ENCODE measurements at places on chromosomes 4 and X.

DNA sequence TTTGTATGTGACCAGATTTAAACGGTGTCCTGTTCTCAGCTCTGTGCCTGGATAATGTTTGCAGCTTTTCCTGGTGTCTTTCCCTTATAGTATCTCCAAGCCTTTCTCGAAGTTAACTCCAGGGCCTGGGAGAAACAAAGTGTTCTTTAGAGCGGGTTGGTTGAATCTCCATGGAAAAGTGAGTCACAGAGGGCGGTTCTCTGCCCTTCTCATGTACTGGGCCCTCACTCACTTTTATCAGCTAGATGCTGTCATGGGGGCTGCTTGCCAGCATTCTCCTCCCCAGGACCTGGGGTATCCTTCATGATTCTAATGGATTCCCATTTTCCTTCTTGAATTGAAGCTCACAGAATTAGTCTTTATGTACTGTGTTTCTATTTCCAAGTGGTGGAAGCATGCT is 46.1 kb upstream of the MAGEC2 start:
- DNase-seq, result no peak

DNA sequence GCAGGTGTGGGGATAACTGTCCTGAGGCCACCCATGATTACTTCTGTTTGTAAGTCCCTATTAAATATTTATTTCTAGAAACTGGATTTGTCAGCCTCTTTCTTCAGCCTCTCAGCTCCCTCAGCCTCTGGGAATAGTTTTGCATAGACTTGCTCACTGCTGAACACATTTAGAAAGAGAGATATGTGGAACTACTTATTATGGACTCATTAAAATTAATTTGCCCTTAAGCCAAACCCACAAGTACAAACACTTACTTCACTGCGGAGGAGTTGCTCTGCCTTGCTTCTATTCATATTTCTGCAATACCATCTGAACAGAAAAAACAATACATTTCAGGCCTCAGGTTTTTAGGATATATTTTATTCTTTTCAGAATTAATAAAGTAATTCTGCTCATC is 22.4 kb upstream of the TXK start:
- DNase-seq, result no peak

GRCh38 chrX:12174358-12174757 is 36.1 kb downstream of the FRMPD4 start:
- no peak for DNase-seq

- DNase-seq, result no peak
These were observed 1203.1 kb downstream of the PCDH18 start for GRCh38 chr4:136329042-136329662.

- no peak for DNase-seq
These were observed 173.5 kb downstream of the NKX6-1 start for GRCh38 chr4:84325625-84326024.

DNA sequence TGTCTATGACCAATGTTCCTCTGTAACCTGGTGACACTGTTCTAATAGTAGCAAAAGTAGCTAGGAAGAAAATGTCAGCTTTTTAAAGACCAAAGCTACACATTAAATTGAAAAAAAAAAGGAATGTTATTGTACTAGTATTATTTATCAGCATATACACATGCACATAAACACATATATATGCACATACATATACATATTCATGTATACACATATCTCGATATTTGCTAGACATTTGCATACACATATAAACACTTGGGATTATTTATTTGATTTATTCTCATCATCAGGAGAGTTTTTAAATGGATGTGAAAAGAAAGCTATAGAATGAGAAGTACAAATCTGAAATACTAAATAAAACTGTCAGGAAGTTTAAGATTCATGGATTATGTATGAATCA is 21.3 kb upstream of the NEIL3 start:
- no peak for DNase-seq

DNA sequence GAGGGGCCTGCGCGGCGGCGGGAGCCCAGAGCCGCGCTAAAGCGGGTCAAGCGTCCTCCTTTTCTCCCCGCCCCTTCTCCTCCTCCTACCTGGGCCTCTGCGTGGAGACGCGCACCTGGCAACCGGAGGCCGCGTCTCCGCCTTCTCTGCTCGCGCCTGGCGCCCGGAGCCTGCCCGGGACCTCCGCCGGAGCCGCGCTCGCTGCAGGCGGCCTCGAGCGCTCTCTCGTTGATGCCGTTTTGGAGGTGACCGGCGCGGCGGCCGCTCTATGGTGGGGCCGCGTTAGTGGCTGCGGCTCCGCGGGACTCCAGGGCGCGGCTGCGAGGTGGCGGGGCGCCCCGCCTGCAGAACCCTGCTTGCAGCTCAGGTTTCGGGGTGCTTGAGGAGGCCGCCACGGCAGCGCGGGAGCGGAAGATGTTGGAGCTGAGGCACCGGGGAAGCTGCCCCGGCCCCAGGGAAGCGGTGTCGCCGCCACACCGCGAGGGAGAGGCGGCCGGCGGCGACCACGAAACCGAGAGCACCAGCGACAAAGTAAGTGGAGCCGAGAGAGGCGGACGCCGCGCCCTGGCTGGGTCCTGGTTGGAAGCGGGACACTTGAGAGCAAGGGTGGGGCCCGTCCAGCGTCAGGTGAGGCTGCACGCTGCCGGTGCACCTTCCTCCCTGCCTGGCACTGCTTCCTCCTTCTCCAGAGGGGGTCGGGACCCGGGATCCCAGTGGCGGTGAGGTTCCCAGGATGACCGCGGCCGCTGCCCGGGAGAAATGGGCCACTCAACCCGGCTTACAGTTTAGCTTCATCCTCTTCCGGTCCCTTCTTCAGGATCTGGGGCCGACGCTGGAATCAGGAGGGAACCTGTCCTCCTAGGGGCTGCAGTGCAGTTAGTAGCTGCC is at the start of gene CDS1:
Gene CDS1, plus strand, starts transcription at position 140 of the 888 bp plus-strand sequence. Its CDS starts 275 bp downstream, at position 415.
- DNase-seq, result peak; percentile 9

- DNase-seq, result no peak
These were observed 17.5 kb upstream of the ZNF41 start for GRCh38 chrX:47500554-47500953.

GRCh38 chrX:144715337-144715736 is 532.0 kb upstream of the SPANXN1 start:
- no peak for DNase-seq

- DNase-seq, result no peak
These were observed 28.2 kb downstream of the FAM149A start for GRCh38 chr4:186132577-186133242.

GRCh38 chr4:74311696-74312313 is 3.5 kb downstream of the EPGN start:
- DNase-seq, result no peak

GRCh38 chr4:112637552-112637866 is 566 bp downstream of the LARP7 start:
- DNase-seq, result no peak

GRCh38 chr4:170388255-170388654 is 298.5 kb upstream of the AADAT start:
- no peak for DNase-seq

DNA sequence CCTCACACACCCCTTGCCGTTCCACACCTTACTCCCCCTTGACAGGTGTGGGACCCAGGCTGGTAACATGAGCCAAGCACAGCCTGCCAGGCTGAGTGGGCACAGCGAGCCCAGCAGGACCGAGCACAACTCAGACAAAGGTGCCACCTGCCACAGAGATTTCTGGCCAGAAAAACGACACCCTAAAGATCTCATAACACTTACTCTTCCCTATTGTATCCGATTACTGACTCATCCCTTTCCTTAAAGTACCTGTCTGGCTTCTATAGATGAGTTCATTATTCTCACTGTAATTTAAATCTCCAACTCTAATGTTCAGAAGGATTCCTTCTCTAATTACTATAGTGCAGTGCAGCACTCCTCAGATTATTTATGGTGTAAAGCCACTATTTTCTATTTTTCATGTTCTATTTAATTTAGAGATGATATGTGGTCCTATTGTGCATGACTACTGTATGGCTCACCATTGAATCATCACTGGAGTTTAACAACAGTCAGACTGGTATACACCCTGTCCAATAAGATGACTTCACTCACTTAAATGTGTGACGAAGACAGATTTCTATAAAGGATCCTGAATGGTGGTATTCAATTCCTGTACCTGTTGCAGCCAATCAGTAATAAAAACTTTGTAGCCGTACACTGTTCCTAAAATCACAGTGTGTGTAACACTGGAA is 7.6 kb upstream of the SYTL5 start:
- no peak for DNase-seq

- DNase-seq, result no peak
These were observed 18.0 kb downstream of the NAF1 start for GRCh38 chr4:163148466-163149336.

DNA sequence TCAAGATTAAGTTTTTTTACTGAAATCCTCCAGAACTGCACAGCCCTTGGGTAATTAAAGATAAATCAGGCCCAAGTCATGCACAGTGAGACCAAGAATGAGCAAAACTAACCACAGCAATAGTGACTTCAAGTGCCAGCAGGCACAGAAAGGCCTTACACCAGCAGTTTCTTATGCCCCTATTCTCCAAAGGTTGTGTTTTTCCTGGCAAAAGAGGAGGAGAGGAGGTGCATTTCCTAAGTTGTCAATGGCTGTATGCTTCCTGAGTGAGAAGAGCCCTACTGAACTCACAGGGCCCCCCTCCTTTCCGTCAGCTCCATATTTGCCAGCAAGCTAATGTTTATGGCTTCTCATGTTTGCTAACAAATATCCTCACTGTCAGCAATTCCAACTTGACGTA is 418.7 kb upstream of the INTU start:
- no peak for DNase-seq

GRCh38 chr4:102157984-102158383 is 187.3 kb downstream of the SLC39A8 start:
- no peak for DNase-seq

- no peak for DNase-seq
These were observed 754.8 kb upstream of the FRG1 start for GRCh38 chr4:189185810-189186432.

DNA sequence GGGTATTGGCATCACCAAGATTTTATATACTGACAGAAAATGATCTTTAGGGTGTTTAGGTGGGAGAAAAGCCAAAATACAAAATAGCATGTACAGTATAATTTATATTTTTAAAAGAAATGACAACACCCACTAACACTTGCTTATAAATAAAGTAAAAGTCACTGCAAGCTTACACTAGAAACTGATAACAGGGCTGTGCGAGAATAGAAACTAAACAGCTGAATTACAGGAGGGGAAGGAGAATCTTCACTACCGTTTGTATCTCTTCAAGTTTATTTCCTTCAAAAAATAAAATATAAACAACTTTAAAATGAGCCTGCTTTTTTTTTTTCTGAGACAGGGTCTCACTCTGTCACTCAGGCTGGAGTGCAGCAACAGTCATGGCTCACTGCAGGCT is 22.8 kb downstream of the GRSF1 start:
- DNase-seq, result no peak

DNA sequence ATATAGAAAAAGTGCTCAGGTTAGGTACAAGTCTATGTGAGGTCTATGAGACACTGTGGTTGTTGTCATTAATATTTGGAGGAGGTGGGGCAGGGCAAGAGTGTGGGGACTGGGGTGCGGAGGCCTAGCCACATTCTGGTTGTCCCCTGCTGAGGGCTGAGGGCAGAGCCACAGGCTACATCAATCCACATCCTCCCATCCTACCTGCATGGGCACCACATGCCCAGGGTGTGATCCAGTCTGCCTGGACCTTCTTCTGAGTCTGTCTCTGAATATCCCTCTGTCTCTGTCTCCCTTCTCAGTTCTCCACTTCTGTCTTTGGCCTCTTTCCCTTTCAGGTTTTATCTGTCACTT is 1.2 kb upstream of the GATA1 start:
- DNase-seq, result no peak

GRCh38 chr4:127521463-127521862 is 111.3 kb upstream of the INTU start:
- DNase-seq, result no peak

DNA sequence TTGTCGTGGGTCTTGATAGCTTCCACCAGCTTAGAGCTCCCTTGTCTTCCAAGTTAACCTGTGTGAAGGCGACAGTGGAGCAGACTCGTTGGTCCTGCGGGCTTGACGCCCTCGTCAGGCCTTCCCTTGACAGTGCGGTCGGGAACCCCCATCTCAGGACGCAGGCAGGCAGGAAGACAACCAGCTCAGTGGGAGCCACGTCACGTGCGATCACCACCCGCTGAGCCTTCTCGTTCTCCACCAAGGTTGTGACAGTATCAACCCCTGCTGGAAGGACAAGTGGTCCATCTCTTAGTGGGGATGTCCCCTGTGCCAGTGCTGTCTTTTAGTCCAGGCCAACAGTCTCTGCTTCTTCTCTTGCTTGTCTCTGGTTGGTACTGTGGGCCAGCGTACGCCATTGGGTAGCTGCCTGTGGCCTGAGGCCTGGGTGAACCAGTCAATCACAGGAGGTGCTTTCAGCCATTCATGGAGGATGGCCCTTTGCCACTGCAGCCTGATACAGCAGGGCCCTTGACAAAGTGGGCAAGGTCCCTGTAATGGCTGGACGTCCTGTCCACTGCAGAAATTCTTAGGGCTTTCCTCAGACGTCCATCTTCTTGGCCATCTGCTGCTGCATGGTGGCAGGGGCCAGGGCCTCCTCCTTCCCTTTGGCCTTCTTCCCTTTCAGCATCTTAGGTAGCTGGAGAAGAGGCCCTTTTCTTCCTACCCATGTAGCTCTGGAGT is 31.4 kb downstream of the RGS12 start:
- no peak for DNase-seq

GRCh38 chr4:1356181-1356998 is 9.4 kb downstream of the UVSSA start:
- no peak for DNase-seq

DNA sequence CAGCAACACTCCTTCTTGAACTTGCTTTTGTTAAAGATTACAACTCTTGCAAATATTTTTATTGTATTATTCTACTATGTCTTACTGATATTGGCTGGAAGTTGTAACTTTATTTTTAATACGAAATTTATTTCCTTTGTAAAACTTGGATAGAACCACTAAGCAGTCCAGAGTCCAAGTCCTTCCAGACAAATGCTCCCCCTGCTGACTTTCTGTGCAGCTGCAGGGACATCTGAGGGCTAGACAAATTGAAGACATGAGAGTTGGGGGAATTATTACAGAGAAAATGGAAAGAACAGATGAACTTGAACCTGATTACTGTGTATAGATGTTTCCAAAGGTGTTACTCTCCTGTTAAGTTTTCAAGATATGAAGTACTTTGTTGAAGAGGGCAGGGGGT is 238.8 kb downstream of the GRIA3 start:
- no peak for DNase-seq

DNA sequence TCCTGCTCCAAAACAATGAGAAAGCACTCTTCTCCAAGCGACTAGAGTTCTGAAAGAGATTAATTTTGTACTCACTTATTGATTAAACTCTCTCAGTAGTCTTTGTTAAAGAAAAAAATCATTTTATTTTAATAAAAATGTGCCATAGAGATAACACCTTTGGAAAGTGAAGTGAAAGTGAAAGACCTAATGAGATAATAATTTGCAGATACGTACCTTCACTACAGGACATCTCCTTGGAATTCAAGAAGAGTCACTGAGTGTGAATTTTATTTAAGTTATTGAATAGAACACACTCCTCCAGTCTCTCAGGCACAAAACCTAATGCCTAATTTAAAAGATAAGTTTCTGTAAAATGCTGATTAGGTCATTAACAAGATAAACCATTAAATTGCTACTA is 1070.6 kb upstream of the GRID2 start:
- no peak for DNase-seq
